ENCODE measurements at places on chromosomes 11 and 22.

DNA sequence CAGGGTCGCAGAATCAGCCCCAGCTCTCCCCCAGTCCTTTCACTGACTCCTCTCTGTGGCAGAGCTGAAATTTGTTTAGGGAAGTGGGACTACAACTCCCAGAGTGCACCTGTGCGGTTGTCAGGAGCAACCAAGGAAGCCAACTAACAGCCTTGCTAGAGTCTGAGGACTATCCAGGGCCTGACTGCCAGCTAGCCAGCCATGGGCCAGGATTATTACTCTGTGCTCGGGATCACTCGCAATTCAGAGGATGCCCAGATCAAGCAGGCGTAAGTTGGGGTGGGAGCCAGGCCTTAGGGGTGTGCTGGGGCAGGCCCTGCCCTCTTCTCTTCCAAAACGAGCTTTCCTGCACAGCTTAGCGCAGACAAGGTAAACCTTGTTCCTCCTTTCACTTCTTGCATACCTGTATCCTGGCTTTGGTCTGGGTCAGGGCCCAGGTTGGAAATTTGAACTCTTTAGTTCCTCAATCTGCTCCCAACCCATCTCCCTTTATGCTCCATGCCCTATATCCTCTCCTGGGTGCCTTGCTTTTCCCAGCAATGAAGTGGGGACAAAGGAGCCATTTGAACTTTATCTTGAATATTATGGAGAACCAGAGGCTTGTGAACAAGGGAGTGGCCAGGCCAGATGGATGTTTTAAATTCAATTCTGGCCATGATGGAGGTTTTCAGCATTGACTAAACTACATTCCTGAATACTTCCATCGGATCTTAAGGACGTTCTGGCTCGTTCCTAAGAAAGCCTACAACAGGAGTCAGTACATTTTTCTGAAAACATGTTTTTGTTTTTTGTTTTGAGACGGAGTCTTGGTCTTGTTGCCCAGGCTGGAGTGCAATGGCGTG is at the start of gene DNAJB13:
Gene DNAJB13, plus strand, starts transcription at position 158 of the 842 bp plus-strand sequence. Its CDS starts 44 bp downstream, at position 202.
- peak; percentile 25 for DNase-seq

GRCh38 chr11:24516638-24517037 is 19.8 kb downstream of the LUZP2 start:
- no peak for DNase-seq

GRCh38 chr11:20048707-20049106 is 111.6 kb downstream of the DBX1 start:
- DNase-seq: no peak

DNA sequence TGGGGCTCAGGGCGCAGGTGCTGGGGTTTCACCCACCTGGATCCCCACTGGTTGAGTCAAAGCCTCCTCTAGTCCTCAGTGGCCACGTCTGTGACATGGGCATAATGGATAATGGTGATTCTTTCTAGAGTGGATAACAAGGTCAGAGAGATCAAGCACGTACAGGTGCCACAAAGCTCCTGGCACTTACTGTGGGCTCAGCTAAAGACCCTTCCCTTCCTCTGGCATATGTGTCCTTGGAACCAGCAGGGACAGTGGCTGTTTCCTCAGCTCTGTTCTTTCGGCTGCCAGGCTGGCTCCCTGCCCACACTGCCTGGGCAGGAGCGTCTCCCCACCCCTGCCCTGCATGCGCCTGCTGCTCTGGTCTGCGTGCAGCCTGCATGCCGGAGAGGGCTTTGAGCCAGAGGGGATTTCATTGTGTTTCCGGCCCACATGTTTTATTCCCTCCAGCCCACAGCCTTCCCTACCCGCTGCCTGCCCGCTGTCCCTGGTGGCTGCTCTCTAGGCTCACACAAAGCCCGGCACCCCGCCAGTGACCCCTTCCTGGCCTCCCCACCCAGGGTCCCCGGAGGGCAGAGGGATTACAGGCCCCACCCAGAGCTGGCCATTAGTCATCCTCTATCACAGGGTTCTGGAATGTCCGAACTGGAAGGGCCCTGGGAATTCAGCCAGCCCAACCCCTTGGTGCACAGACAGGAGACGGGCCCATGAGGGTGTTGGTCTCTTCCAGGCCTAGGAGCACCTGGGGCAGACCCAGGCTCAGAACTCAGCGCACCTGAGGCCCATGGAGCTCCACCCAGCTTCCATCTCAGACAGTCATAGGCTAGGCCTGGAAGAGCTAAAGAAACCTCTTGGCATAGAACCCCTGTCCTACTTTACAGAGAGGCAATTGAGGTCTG is 55.3 kb upstream of the GCAT start:
- peak; percentile 95 for DNase-seq

GRCh38 chr11:77438487-77438886 is 35.4 kb downstream of the PAK1 start:
- DNase-seq: no peak

GRCh38 chr11:15206791-15207190 is 92.1 kb downstream of the INSC start:
- no peak for DNase-seq

GRCh38 chr11:80593648-80594374 is 1153.0 kb upstream of the TENM4 start:
- DNase-seq: peak; percentile 24

GRCh38 chr22:41842996-41843970 is 10.4 kb downstream of the SREBF2 start:
- no peak for DNase-seq

DNA sequence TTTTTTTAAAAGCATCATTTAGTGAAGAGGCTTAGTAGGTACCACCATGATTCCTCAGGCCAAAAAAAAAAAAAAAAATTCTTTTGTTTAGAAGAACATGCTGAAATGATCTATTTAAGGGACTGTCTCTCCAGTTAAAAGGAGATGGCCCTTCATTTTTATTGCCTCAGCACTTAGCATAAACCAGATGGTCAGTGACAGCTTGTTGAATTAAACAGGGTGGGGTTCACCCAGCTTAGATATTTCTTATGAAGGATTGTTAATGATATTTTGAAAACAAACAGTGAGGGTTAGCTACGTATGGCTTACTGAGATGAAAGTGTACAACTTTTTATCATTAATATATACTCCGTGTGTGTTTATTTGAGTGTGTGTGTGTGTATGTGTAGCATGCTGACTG is 203.7 kb downstream of the FAM181B start:
- DNase-seq: no peak

GRCh38 chr11:94513091-94513490 is 830 bp downstream of the C11orf97 start:
- DNase-seq: no peak

GRCh38 chr11:75380716-75381420 is 18.4 kb upstream of the RPS3 start:
- DNase-seq: no peak

DNA sequence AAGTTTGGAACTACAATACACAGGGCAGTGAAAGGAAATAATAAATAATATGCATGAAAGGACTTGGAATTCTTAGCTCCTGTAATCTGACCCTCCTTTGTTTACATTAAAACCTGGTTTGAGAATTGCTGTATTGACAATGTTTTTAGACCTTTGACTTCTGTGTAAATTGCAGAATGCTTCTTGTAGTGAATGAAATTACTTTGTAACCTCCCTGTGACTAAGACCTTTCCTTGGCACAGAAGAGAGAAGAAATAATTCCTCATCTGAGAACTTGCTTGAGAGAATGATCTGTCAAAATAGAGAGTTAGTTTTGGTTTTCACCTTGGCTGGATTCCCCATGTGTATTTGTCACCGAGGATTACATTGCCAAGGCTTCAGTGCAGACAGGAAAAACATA is 640.0 kb upstream of the ANO5 start:
- peak; percentile 8 for DNase-seq
